GM23248 (cell line): ENCODE measurements at places on chromosomes 3 and 15.

DNA sequence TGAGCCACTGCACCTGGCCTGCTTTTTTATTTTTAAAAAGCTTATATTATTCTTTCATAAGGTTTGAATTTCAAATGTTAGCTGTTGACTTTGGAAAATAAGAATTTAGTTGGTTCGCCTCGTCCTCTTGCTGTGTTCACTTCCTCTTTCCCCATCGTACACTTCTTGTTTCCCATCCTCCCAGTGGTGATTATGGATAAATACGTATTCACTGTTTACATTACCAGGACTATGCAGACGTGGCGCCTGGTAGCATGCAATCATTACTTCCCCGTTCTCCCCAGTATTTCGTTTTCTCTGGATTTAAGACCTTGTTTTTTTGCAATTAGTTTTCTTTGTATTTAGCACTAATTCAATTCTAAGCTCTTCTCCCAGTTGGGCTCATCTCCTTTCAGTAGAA lies 70.1 kb downstream of the LMLN start:
- no peak for DNase-seq

- DNase-seq = no peak
Observed at GRCh38 chr3:39542588-39542988, 75.1 kb downstream of the MOBP start.

DNA sequence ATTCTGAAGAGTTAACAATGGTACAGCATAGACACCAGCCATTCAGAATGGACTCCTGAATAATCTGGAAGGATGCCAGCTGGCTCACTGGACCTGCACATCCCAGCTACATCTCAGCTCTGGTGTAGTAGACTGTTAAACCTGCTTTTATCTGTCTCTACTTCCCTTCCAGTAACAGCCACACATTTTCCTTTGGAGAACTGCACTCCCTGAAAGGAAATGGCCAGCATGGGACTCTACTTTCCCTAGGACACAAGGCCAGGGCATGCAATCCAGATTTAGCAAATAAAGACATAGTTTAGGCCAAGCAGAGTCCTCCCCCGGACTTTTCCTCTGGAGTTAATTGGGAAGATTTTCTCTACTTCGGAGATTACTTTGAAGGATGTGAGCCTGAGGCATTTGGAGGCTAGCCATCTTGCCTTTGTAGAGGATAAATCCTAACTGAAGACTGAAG lies 82.7 kb upstream of the TCF12 start:
- peak; percentile 33 for DNase-seq

DNA sequence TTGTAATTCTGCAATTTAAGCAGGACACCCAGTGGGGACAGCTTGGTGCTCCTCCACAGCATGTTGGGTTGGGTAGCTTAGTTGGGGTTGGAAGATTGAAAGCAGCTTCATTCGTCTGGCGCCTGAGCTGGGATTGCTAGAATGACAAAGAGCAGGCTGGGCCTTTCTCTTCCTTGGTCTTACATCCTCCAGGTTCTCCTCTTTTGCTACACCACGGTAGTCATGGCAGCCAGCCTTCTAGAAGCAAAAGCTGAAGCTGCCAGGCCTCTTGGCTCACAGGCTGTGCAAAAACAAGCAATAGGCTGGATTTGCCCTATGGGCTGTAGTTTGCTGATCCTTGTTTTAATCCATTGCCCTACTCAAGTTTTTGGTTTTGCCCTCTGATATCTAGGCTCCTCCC lies 3.2 kb upstream of the ANXA2 start:
- DNase-seq = peak; percentile 61

- DNase-seq = no peak
Observed at GRCh38 chr3:99702953-99703943, 64.9 kb downstream of the COL8A1 start.

DNA sequence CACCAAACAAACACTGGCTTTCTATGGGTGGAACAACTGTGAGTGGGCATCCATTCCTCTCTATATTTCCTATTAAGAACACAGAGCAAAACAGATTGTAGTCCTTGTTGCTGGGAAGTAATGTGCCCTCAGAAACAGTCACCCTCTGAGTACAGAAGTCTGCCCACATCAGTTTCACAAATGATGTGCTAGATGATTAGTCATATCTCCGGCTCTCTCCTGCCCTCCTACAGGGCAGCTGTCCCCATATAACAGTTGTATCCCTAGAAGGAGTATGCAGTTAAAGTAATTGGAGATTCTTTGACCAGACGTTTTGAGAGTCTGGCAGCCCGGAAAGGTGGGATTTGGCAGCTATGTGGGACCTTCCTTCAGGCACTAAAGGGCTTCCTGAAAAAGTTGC lies 159.9 kb downstream of the APBA2 start:
- DNase-seq = peak; percentile 39

DNA sequence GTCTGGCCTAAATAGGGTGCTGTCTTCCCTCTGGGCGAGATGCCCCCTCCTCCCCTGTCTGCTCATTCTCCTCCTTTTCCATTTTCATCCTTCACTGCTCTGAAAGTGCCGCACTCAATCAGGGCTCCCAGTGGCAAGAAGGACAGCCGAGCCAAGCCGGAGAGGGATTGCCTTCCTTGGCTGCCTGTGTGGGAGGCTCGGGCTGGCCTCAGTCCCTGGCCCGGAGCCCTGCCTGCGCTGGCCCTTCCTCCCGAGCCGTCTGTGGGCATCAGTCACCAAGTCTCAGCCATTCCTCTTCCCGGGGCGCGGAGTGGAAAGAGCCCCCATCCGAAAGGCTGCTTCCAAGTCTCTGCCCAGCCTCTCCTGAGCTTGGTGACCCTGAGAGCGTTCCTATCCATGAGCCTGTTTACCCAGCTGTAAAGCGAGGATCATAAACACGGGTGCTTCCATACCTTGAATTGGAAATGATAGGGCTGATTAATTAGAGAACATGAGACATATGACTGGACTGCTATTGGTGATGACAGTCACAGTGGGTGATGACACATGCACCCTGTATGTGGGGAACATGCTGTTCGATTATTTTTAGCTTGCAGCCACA lies 59.1 kb upstream of the TLE3 start:
- peak; percentile 85 for DNase-seq

DNA sequence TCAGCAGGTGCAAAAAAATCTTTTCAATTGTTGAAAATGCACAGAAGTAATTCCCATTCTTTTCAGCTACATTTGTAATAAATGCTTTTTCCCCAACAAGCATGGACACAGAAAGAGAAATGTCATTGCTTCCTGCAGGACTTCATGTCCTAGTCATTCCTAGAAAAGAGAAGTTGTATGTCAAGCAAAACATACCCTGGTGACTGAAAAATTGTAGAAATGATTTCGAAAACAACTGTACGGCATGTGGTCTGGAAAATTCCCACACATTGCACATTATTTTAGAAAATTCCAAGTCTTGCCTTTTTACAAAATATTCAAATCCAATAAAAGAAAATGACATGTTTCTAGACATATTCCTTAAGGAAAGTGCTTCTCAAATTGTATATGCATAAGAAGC lies 50.4 kb upstream of the ALCAM start:
- no peak for DNase-seq

GRCh38 chr3:171733561-171733960 lies 76.7 kb downstream of the PLD1 start:
- DNase-seq = no peak

- DNase-seq = no peak
Observed at GRCh38 chr3:66717806-66718205, 217.0 kb upstream of the LRIG1 start.

DNA sequence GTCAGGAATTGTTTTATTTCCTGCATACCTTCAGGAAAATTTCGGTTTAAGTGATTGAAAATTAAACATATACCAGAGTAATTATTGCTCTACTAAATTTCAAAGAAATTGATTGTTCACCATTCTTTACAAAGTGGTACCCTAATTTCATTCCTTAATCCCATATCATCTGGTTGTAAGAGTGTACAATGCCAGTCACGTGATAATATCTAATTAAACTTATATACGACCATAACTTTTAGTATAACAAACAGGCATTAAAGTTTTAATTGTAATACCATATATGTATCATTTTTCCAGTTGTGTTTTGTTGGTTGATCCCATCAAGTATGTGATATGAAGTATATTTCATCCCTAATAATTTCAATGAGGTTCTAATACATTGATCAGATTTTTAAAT lies 74.8 kb upstream of the PLSCR5 start:
- DNase-seq = no peak

GRCh38 chr3:10964537-10965167 lies 27.9 kb upstream of the SLC6A1 start:
- DNase-seq = peak; percentile 18

DNA sequence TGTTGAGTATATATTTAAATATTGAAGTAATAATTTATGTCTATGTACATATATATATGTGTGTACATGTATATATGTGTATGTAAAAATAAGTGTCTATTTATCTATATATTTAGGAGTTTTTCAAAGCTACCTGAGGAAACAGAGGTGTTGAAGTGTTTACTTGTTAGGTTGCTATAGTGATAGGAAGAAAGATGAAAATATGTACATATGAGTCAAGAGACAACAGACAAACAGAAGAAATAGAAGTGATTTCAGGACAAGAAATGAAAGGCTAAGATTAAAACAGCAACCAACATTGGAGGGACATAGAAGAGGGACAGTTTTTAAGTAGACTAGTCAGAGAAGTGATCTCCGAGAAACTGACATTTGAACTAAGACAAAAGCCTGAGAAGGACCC lies 11.1 kb downstream of the IL1RAP start:
- no peak for DNase-seq

- DNase-seq = peak; percentile 80
Observed at GRCh38 chr3:157159037-157159761, 748 bp downstream of the CCNL1 start.

- DNase-seq = no peak
Observed at GRCh38 chr15:93366387-93367100, 277.5 kb upstream of the RGMA start.

DNA sequence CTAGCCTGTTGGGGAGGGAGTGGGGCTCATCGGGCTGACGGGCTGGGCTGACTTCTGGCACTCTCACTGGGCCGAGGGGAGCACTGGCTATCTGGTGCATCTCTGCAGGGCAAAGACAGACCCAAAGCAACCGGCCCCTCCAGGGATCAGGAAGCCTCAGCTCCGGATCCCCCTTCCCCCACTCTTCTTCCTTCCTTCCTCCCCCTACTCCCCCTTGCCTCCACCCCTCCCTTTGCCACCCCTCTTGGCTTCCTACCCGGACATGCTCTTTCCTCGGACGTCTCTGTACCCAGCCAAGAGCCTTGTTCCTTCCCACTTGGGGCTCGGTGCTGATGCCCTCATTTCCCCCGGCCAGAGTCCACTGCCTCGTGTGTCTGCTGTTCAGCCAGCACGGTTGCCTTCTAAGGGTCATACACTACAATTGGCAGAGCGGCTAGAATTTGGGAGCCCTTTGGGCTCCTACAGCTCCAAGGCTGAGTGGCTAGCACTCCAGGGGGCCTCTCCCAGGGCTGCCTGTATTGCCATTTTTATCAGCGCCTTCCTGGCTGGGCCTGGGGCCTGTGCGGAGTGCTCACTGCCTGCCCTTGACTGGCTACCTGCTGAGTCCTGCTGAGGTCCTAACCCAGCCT lies 10.9 kb downstream of the SEMA3F start:
- peak; percentile 17 for DNase-seq

DNA sequence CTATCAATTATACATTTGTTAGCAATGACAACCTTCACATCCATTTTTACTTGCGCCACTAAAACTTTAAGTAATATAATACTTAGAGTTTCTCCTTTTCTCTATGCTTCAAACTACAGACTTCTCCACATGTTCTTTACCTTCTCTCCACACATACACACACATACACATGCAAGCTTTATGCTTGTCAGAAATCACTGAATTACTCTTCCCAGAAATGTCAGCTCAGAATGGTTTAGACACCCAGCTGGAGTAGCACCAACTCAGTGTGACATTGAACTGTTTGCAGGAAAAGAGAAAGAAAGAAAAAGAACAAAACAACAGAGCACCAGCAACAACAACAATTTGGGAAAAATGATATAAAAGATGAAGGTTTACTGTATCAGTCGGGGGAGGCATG lies 20.9 kb downstream of the CBLB start:
- DNase-seq = no peak

GRCh38 chr15:48996276-48996675 lies 32.6 kb upstream of the SHC4 start:
- peak; percentile 40 for DNase-seq

DNA sequence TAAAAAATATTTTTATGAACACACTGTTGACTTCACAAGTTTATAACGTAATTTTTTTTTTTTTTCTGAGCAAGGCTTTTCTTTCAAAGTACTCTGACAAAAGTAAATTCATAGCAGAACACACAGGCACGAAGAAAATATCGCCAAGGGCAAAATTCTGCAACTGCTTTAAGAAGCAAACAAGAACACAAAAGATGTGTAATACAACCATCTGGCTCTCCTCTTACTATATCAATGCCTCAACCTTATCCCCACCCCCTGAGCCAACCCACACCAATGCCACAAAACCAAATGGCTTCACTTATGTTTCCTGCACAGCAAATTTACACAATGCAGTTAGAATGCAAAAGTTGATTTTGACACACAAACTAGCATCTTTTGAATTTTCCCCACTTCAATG lies 274.2 kb downstream of the FOXP1 start:
- peak; percentile 31 for DNase-seq

DNA sequence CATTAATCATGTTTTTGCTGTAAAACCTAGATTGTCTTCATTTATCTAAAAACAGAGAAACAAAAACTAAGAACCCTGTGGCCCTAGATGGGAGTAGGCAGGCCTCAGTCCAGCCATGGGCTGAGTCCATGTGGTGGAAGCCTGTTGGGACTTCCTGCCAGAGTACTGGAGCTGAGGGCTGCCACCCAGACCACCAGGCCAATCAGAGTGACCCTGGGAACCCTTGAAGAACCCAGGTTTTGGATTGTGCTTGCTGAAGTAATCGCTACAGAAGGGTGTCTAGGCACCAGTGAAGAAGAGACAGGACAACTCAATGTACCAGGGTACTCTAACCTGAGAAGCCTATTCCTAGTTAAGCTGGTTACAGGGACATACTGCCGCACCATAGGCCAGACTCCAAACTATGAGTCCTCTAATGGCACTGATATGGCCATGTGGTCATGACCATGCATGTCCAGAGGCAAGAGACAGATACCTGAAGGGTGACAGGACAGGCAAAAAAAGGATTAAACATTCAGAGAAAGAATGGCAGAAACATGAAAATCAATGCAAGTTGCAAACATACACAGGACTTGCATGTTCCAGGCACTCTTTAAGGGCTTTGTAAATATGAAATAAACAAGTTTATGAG lies 12.9 kb downstream of the CSRNP1 start:
- no peak for DNase-seq

DNA sequence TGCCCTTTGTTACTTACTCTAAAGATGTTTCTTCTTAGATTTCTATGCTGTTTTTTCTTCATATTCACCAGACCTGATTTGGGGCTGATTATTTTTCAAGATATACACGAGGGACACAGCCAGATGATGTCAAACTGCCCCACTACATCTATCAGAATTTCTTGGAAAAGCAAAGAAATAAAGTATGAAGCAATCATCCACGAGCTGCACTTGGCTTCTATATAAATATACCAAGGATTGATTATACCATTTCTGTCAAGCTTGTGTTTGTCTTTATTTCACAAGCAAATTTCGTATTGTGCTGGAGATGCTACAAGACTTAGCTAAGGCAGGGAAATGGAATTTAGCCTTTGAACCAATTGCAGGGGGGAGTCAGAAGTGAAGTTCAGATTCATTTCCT lies 715.1 kb upstream of the NR2F2 start:
- no peak for DNase-seq
